ENCODE measurements at places on chromosomes 6 and 20. TPM values are rescaled to one million over a fixed set of nuclear protein-coding genes. Genes with fewer than 3 reads are reported as not detected.

Gene KCNK16
- not detected for total RNA-seq

Gene ATAT1
- 6.6 TPM for total RNA-seq

Gene CCDC28A
- 22.5 TPM for total RNA-seq

Gene PNLDC1
- total RNA-seq: not detected

Gene PLCB1
- total RNA-seq: 7.2 TPM

Gene DNAH8
- not detected for total RNA-seq

Gene NRN1
- total RNA-seq: not detected

DNA sequence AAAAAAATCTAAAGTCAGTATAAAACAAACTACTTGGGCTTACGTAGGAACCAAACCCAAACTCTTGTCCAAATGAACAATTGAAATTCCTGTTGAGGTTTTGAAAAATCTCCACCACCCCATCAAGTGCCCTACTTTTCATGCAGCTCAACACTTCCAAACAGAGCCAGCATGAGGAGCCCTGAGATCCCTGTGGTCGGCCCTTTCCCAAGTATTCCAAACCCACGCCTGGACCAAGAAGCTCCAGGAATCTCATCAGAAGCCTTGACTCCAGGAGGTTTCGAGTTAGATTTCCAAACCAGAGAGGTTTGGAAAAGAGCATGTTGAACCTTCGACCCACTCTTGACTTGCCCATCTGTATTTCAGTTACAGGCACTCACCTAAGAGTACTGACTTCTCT, 179.3 kb downstream of the MTFR2 start:
- DNase-seq: no peak

- DNase-seq: no peak
Measured at GRCh38 chr6:101783287-101783686, 389.8 kb downstream of the GRIK2 start.

DNA sequence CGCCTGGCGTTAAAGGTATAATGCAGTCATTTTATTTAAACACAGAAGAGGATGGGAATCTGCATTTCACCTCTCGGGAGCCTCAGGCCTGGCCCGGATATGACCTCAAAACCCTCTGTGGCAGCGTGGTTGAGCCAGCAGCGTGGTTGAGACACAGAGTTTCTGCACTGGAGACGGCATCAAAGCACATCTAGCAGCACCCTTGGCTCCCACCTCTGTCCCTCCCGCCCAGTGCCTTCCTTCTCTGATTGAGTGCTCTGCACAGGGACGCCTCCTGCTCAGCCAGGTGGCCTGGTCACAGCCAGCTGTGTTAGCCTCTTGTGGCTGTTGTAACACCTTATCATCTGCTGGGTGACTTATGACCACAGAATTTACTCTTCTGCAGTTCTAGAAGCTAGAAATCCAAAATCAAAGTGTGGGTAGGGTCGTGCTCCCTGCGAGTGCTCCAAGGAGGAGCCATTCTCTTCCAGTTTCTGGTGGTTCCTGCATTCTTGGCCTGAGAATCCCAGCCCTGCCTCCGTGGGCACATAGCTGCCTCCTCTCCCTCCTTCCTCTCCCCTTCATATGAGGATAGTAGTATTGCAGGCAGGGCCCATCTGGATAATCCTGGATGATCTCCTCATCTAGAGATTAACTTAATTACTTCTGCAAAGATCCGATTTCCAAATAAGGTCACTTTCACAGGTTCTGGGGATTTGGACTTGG, 156.7 kb downstream of the SYCP2 start:
- DNase-seq: no peak

- no peak for DNase-seq
Measured at GRCh38 chr6:122389704-122390372, 9.6 kb upstream of the HSF2 start.

DNA sequence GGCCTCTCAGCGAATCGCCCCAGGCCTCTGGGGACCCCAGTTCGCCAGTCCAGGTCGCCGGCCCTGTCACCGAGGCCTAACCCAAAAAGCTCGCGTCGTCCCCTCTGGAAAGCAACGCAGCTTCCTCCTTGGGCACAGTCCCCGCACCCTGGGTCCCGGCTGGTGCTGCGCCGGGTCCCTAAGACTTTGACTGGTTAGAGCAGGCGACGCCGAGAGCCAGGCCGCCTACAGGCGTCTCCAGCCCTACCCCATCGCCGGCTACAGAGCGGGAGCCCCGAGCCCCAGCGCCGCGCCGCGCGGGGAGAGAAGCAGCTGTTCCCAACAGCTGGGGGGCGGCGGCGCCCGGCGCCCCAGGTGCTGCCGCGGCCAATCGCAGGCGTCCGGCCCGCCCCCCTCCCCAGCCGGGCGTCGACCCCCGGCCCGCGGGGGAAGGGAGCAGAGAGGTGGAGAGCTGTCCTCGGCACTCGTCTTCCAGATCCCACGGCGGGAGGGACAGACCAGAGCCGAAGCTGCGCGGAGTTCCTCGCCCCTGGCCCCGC, 540 bp upstream of the RBM24 start:
- no peak for DNase-seq

GRCh38 chr20:58800134-58800871, 50.4 kb downstream of the GNAS-AS1 start:
- no peak for DNase-seq

DNA sequence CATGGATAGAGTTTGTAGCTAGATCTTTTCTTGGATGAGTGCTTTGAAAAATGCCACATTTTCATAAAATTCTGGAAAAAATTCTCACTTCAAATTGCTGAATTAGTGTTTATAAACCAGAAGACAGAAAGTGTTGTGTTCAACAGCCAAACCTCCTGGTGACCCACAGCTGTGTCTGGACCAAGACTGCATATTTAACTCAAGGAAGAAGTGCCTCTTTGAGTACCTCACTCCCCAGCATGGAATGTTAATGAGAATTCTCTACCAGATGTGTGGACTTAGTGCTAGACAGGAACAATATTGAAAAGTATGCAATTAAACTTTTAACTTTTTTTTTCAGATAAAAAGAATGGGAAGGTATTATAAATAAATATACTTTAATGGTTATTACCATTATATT, 609.3 kb downstream of the COL12A1 start:
- DNase-seq: no peak

- DNase-seq: no peak
Measured at GRCh38 chr6:88342336-88342735, 176.2 kb upstream of the CNR1 start.

DNA sequence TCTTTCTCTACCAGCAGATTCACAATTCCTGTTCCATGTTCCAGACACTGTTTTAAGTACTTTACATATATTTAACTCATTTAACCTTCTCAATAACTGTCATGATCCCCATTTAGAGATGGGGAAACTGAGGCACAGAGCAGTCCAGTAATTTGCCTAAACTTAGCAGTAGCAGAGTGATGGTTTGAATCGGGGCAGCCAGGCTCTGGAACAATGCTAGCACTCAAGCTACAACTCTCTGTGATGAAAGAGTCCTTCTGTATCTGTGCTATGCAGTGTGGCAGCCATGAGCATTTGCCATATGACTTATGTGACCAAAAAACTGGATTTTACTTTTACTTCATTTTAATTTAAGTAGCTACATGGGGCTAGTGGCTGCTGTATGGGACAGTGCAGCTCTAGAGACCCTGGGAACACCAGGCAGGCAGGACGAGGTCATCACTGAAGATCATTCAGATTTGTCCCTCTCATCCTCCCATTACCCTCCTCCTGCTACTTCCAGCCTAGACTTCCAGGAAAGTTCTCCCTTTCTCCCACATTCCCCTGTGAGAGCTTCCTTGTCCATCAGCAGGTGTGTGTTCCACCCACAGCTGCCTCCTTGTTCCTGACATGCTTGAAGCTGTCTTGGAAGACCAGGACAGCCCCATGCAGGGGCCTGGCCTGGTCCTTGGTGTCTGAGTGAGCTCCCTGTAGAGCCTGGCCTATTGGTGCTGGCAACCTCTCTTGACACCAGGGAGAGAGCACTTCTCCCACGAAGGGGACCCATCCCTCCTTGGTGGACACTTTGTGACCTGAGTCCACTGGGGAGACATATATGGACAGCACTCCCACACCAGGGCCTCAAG, 157.0 kb downstream of the MRPL14 start:
- DNase-seq: no peak

DNA sequence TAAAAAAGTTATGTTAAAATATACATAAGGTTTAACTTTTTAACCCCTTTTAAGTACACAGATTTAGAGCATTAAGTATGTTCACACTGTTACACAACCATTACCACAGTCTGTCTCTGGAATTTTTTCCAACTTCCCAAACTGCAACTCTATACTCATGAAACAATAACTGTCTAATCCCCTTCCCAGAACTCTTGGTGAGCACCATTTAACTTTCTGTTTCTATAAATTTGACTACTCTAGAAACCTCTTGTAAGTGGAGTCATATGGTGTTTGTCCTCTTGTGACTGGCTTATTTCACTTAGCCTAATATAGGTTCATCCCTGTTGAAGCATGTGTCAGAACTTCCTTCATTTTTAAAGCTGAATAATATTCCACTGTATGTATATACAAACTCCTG, 98.1 kb downstream of the MAP3K7 start:
- no peak for DNase-seq

GRCh38 chr6:6402006-6402405, 81.5 kb upstream of the F13A1 start:
- no peak for DNase-seq

DNA sequence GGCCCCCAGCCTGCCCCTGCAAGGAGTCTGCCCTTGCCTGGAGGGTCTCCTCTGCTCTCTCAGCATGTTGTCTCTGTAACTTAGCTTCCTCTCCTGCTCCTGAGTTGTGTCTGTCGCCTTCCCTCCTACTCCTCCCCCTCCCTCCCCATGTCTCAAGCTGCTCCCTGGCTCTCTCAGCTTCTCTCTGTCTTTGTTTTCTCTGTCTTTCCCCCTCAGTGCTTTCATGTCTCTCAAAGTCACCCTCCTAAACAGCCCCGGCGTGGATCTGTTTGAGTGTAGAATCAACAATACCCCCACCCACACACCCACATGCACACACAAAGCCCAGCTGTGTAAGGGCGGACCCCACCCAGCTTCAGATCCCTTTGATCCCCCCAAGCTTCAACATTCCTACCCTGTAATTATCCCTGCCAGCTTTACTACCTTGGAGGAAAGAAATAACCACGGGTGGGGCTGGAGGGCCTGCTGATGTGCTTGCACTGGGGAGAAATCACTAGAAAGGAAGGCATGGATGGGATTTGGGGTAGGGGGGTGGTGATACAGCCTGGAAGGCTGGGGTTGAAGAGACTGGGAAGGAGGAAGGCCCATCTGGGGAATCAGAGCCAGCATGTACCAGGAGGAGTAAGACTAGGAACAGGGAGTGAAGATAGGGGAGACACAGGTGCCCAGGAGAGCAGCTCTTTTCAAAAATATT, 1.0 kb upstream of the LY6G6D start:
- no peak for DNase-seq

- peak; percentile 57 for DNase-seq
Measured at GRCh38 chr6:148971031-148971927, 224.4 kb downstream of the UST start.

- no peak for DNase-seq
Measured at GRCh38 chr6:168118935-168119334, 39.9 kb upstream of the FRMD1 start.

- no peak for DNase-seq
Measured at GRCh38 chr6:21375151-21376116, 218.1 kb upstream of the SOX4 start.

- DNase-seq: peak; percentile 66
Measured at GRCh38 chr6:130697995-130698535, 129.1 kb upstream of the SMLR1 start.

DNA sequence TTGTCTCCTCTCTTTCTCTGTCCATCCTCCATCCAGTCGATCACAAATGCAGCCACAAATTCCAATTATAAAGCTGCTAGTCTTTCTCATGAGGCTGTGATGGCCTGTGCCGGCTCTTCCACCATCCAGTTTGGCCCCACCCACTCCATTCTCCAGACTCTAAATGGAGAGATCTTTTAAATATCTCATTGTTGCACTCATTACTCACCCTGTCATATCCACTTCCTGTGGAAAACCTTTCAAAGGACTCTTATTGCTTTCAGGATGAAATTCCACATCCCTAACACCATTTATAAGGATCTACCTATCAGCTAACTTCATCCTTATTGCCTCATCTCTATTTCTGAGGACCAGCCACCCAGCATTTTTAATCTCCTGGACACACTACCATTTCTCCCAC, 70.6 kb downstream of the NRN1 start:
- peak; percentile 48 for DNase-seq

DNA sequence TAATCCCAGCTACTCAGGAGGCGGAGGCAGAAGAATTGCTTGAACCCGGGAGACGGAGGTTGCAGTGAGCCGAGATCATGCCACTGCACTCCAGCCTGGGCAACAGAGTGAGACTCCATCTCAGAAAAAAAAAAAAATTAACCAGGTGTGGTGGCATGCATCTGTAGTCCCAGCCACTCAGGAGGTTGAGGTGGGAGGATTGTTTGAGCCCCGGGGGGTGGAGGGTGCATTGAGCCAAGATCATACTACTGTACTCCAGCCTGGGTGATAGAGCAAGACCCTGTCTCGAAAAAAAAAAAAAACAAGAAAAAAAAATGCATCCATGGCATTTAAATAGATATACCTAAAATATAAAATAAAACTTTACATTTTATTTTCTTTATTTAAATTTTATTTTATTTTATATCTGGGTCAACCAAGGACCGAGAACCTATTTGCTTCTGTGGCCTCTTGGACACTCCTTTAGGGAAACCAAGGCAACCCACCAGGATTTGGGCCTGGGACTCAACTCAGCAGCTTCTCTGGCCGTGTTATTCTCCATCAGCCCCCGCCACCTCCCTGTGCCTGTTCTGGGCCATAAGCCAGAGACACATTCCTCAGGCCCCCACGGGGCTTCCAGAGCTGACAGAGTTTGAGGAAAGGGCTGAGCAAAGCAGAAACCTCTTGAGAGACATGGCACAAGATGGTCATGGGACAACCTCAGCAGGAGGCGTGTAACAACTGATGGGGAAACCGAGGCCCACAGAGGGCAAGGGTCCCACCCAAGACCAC, 6.2 kb downstream of the SNTA1 start:
- DNase-seq: no peak

- DNase-seq: no peak
Measured at GRCh38 chr6:44110005-44110676, 17.1 kb downstream of the MRPL14 start.

DNA sequence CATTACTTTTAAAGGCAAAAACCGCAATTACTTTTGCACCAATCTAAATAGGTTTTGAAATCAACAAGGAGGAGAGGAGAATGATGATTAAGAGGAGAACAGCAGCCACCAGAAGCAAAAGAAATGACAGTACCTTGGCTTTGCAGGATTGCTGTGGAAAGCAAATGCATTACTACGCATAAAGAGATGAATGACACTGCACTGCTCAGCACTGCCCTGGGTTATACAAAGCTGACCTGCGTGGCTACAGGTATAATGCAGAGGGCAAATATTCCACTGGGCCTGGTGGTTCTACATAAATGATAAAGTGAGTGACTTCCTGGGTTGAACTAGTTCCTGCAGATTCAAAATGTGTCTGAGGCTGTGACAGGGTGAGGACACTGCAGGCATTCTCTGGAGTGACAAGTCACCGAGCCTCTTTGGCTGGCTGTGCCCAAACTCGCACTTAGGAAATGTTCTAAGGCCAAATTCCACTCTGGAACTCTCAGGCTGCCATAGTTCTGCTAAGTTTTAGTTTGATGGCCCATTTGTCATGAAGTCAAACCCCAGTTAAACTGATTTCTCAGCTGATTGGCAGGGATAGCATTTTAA, 78.6 kb downstream of the INSM1 start:
- no peak for DNase-seq
